ENCODE measurements at places on chromosomes 6 and 20.

DNA sequence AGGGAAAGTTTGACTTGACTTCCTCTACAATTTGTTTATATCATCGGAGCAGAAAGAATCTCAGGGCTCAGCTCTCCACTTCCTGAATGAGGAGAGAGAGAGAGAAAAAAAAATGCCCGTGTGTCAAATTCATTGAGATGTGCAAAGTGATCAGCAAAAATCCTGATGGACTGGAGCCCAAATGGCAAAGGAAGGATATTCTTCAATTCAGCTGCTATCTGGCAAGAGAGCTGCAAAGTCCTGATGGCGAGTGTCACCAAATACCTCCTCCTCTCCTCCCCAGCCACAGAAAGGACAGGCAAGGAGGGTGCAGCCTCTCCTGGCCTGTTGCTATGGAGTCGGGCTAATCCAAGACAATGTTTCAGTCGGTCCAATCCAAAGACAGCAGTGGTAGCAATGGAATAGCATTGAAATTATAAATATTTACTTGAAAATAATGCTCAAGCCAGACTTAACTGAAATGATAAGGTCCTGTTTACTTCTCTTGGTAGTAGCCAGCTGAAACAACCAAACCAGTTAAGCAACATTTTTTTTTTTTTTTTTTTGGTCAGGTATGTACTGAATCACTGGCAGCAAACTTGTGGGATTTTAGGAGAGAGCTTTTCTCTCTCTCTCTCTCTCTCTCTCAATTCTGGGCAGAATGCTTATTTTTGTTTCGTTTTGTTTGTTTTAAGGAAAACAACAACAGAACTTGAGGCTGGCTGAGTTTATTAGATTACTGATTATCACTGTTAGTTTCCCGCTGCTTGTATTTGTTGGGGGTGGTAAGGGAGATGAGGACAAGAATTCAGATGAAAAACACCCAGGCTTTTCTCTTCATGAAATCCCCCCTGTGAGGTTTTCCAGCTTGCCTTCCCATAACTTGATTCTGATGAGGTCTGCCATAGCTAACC lies 204.2 kb downstream of the BCAS1 start:
- no peak for DNase-seq

GRCh38 chr6:44500074-44500473 lies 112.6 kb downstream of the CDC5L start:
- no peak for DNase-seq

GRCh38 chr6:163149279-163149848 lies 265.2 kb upstream of the QKI start:
- no peak for DNase-seq

DNA sequence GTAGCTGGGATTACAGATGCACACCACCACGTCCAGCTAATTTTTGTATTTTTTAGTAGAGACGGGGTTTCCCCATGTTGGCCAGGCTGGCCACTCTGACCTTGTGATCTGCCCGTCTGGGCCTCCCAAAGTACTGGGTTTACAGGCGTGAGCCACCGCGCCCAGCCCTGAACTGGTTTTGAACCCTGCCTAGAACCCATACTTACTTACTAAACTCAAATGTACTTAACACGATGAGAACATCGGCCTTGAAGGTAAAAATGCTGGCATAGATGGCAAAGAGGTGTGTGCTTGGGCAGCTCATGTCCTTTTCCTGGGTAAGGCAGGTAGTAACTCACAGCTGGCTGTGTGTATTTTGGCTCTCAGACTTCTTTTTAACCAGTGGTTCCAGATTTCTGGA lies 3.2 kb upstream of the ARMC12 start:
- DNase-seq: no peak

GRCh38 chr20:64226686-64227580 lies 28.6 kb upstream of the PCMTD2 start:
- DNase-seq: peak; percentile 30

DNA sequence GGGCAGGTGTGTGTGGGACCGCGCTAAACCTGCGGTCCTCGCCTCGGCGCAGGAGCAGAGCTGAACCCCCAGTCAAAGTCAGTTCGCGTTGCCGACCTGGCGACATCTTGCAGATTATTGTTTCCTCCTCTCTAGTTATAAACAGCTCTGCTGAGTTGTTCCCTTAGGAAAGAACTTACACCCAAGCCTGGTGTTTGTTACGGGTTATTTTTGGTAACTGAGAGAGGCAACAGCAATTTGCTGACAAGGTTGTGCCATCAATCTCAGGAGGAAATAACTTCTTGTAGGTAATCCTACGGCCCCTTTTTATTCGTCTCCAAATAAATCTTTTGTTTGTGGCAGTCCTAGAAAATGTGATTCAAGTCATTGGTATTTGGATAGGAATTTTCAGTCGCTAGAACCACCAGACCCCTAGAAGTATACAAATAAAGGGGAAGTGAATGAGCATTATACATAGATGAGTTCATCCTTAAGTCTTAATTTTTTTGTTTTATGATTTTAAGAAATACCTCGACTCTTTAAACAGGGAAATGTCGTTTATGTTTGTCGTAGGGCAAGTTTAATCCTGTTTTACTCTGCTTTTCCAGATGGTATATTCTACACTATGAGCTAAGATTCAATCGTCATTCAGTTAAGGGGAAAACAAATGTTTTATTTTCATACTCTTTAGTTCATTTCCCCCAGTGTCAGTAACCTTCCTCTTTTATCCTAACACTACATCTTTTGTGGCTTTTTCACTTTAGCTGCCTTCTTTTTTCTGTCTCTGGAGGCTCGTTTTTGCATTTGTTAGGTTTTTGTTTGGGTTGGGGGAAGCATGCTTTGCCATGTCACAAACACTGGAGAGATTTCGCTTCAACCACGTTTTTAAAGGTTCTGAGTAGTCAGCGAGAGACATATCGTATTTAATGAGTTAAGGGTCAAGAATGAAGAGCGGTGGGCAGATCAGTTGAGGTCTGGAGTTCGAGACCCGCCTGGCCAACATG lies 1.2 kb downstream of the PM20D2 start:
- no peak for DNase-seq

GRCh38 chr6:166174031-166174430 lies 6.4 kb upstream of the TBXT start:
- DNase-seq: no peak

GRCh38 chr6:53161481-53162009 lies 12.9 kb upstream of the GCM1 start:
- DNase-seq: no peak

Data from T-helper 9 cell (primary cell).